ENCODE measurements at places on chromosomes 5 and 9.

DNA sequence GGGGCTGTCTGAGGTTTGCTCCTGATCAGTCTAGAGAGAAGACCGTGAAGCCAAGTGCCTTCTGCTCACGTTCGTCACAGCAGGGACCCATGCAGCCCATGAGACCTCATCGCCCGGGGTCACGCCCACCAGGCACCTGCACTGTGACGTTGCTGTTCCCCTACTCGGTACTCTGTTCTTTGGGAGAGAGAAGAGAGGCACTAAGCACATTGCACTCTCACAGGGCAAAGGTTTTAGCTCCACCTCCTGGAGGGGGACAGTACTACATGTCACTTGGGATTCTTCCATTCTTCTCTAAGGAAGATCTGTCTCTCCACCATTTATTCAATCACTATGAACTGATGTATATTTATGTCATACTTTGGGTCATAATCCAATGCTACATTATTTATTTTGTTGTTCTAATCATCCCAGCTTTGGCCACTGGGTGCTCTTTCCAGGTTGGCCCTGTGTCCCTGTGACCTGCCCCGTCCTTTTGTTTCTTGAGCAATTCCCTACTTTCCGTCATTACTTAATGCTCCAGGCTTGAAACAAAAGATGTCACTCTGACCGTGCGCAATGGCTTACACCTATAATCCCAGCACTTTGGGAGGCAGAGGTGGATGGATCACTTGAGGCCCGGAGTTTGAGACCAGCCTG lies 31.4 kb upstream of the BRD3 start:
- DNase-seq, result peak; percentile 8

DNA sequence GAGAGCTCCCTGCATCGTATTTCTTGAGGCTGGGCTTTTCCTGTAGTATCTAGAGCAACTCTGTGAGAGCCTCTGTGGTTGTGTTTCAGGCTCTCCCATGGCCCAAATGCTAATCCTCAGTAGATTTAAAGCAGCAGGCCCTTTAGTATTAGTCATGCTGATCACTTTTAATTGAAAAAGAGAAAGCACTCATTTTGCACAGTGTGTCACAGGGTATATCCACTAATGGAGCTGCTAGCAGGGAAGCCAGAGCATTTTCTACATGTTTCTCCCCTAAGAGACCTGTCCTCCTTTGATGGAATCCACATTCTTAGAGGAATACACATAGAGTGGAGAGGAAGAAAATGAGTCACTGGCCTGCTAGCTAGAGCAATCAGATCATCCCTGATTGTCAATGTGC lies 348.5 kb downstream of the TMEM232 start:
- DNase-seq, result no peak

- no peak for DNase-seq
These were observed 5.8 kb upstream of the PPARGC1B start for GRCh38 chr5:149724130-149724840.

- DNase-seq, result no peak
These were observed 638.3 kb upstream of the DMAC1 start for GRCh38 chr9:8437876-8438275.

DNA sequence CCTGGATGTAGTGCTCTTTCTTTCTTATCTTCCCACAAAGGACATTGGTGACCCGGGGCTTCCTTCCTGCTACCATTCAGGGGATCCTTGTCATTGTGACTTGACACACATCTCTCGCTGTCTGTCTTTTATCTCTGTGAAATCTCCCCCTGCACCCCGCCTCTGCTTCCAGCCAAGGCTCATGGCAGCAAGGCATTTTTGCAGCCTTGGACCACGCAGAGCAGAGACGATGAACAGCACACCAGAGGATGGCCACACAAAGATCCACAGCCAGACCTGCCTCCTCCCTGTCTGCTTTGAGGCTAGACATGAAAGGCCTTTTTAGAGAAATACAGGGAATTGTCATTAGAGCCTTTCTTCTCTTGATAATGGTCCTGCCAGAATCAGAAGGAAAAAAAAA lies 549.1 kb downstream of the CDK5RAP2 start:
- no peak for DNase-seq

- no peak for DNase-seq
These were observed 247.1 kb upstream of the ANKRD55 start for GRCh38 chr5:56480078-56480704.
